ENCODE measurements at places on chromosomes 12 and 14.

DNA sequence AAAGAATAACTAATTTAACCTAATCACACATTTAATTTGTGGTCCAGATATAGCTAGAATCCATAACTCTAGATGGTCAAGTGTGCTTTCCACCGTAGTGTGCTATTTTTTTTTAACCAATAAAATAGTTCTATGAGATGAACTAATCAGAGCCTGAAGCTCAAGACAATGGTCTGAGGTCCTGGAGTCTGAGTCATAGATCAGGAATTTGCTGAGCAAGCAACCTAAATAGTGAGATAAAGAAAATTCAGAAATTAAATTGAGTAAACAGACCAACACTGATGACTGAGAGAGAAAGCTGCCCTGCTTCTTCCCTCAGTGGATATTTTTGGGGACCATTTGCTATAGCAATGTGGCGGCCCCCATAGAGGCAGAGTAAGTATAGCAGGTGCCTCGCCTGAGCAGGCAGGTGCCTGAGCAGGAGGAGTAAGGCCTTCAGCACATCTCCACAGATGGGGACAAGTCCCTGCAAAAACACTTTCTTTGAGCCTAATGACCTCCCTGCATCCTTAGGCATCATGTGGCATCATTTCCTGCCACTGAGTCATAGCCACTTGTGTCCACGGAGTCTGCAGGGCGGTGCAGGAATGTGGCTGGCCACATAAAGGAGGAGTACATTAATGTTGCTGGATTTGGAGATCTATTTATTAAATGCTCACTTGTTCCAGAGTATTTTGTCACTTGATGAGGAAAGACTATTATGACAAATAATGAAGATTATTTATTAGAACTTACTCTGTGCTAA, 13.9 kb upstream of the CLEC4E start:
- no peak overlapping the region for H3K27ac ChIP-seq
- H3K4me1 ChIP-seq: no peaks in the 10 kb centered on the region
- H3K27me3 ChIP-seq: peaks cover 12% of the 10 kb centered on the region

DNA sequence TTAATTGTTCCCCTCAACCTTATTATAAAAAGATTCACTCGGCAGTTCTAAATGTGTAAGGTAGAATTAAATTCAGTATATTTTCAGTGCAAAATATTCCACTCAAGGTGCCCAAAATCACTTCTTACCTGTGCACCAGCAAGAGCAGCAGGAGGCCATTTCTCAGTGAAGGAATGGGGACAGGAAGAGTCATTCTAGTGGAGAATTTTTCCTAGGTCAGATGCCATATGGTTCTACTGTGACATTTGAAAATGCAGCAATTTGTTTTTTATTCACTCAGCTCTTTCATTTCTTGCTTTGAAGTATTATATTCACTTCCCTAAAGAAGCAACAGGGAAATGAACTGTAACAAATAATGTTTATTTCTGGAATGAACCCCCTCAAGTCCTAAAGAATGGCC, 264.0 kb upstream of the SYT1 start:
- no peak overlapping the region for H3K4me3 ChIP-seq
- H3K27ac ChIP-seq: no peak overlapping the region
- no peak for DNase-seq
- no peaks in the 10 kb centered on the region for H3K4me1 ChIP-seq

DNA sequence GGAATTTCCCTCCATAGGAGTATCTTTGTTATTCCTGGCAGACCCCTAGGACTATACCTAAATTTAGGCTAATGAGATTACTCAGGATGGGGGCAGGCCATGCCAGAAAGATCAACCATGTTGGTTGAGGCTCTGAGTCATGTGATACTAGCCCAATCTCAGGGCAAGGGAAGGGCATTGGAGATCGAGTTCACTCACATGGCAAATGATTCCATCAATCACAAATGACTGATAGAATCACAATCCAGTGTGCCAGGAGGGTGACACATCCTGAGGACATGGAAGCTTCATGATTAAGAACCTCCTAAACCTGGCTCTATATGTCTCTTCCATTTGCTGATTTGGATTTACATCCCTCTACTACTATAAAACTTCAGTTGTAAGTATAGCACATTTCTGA, 182.3 kb downstream of the NTF3 start:
- H3K4me3 ChIP-seq: no peak overlapping the region
- no peak overlapping the region for H3K27ac ChIP-seq
- H3K4me1 ChIP-seq: no peaks in the 10 kb centered on the region
- no peaks in the 10 kb centered on the region for H3K36me3 ChIP-seq

GRCh38 chr14:24816011-24816928, 182.3 kb upstream of the GZMB start:
- peaks cover 9% of the 10 kb centered on the region for H3K27me3 ChIP-seq
- no peak overlapping the region for H3K4me3 ChIP-seq
- no peaks in the 10 kb centered on the region for H3K4me1 ChIP-seq
- no peaks in the 10 kb centered on the region for H3K36me3 ChIP-seq
- no peak overlapping the region for H3K27ac ChIP-seq

DNA sequence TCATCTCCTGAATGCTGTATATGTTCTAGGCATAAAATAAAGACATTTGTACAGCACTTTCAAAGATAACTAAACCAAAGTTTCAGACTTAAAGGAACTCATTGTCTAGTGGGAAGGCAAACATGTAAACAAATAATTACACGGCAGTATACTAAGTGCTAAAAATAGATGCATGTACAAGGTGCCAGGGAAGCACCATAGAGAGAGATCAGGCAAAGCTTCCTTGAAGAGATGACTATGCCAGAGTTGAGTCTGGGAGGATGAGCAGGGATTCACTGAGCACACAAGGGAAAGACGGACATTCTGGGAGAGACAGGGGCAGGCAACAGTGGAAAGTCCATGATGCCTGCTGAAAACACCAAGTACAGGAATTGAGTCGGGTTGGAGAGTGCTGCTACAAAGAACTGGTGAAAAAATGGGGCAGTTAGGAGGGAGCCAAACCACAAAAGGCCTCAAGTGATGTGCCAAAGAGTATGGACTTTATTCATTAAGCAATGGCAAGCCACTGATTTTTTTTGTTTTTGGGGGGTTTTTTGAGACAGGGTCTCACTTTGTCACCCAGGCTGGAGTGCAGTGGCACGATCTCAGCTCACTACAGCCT, 26.8 kb downstream of the ANKS1B start:
- H3K27ac ChIP-seq: no peak overlapping the region
- H3K4me1 ChIP-seq: no peaks in the 10 kb centered on the region
- H3K36me3 ChIP-seq: no peaks in the 10 kb centered on the region
- H3K4me3 ChIP-seq: no peak overlapping the region
- H3K27me3 ChIP-seq: no peaks in the 10 kb centered on the region

DNA sequence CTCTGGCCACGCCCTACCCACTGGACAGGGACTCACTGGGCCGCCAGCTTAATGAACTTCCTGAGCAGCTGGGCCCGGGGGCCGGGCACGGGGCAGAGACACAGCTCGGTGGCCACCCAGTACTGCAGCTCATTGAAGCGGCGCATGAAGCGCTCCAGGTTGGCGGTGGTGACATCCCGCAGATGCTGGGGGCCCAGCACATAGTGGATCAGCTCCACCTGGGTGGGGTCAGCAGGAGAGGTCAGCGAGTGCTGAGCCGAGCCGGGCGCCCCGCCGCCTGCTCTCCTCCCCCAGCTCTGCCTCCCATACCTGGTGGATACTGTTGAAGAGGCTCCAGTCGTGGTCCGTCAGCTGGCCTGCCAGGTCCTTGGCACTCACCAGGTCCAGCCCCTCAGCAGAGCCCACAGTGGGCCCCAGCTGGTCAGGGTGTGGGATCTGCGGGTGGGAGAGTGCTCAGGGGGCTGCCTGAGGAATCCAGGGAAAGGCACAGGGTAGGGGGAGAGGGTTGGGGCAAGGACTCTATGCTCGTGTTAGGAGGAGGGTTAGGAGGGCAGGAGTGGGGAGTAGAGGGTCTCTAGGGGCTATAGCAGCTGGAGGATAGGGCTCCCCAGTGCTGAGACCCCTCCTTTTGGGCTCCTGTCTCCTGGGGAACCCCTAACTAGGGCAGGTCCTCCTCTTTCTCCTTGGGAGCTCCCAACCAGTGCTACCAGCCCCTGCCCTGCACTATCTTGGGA, 15.5 kb upstream of the ENDOU start:
- no peak for DNase-seq
- H3K4me3 ChIP-seq: peak overlapping the region; percentile 14
- H3K27me3 ChIP-seq: peaks cover 11% of the 10 kb centered on the region
- H3K4me1 ChIP-seq: peaks cover 15% of the 10 kb centered on the region
- H3K27ac ChIP-seq: no peak overlapping the region

GRCh38 chr12:52884526-52885293, 20.2 kb downstream of the KRT8 start:
- peaks cover 11% of the 10 kb centered on the region for H3K27me3 ChIP-seq
- H3K27ac ChIP-seq: no peak overlapping the region
- H3K4me1 ChIP-seq: peaks cover 11% of the 10 kb centered on the region
- H3K4me3 ChIP-seq: no peak overlapping the region
- DNase-seq: no peak
- no peaks in the 10 kb centered on the region for H3K36me3 ChIP-seq

- H3K27ac ChIP-seq: no peak overlapping the region
- no peaks in the 10 kb centered on the region for H3K27me3 ChIP-seq
- no peaks in the 10 kb centered on the region for H3K4me1 ChIP-seq
- DNase-seq: no peak
- no peaks in the 10 kb centered on the region for H3K36me3 ChIP-seq
Measured at GRCh38 chr12:49458816-49459215, 80.0 kb upstream of the KCNH3 start.

GRCh38 chr12:20653871-20654270, 41.3 kb upstream of the SLCO1C1 start:
- H3K36me3 ChIP-seq: no peaks in the 10 kb centered on the region
- no peaks in the 10 kb centered on the region for H3K4me1 ChIP-seq
- no peak for DNase-seq
- no peak overlapping the region for H3K4me3 ChIP-seq

GRCh38 chr12:94636462-94637085, 13.8 kb downstream of the TMCC3 start:
- H3K4me3 ChIP-seq: no peak overlapping the region
- no peaks in the 10 kb centered on the region for H3K27me3 ChIP-seq
- H3K27ac ChIP-seq: no peak overlapping the region
- no peak for DNase-seq

- H3K27ac ChIP-seq: no peak overlapping the region
- no peak overlapping the region for H3K4me3 ChIP-seq
- DNase-seq: no peak
- no peaks in the 10 kb centered on the region for H3K27me3 ChIP-seq
- H3K36me3 ChIP-seq: no peaks in the 10 kb centered on the region
- H3K4me1 ChIP-seq: peaks cover 14% of the 10 kb centered on the region
Measured at GRCh38 chr14:34935488-34935887, 47.3 kb upstream of the SRP54 start.

- no peaks in the 10 kb centered on the region for H3K27me3 ChIP-seq
- H3K27ac ChIP-seq: no peak overlapping the region
- no peak for DNase-seq
- no peaks in the 10 kb centered on the region for H3K4me1 ChIP-seq
Measured at GRCh38 chr12:41460906-41461305, 272.8 kb downstream of the PDZRN4 start.

Data from natural killer cell treated with Interleukin-12 subunit alpha and Interleukin-12 subunit beta and Interleukin-15 and Interleukin-18, amount 100 ng/mL, for 72 hours (primary cell).